CD14-positive monocyte (primary cell): ENCODE measurements at places on chromosomes 6 and 20. TPM values are rescaled to one million over a fixed set of nuclear protein-coding genes. Genes with fewer than 3 reads are reported as not detected.

Gene PNPLA1
- 3.5 TPM for polyA plus RNA-seq

Gene HDGFL1
- not detected for polyA plus RNA-seq

Gene ALDH5A1
- polyA plus RNA-seq, result 0.33 TPM

Gene NHSL1
- 0.51 TPM for polyA plus RNA-seq
